ENCODE measurements at places on chromosomes 4 and X.

GRCh38 chrX:12999422-12999821, 24.5 kb downstream of the TMSB4X start:
- DNase-seq: no peak

DNA sequence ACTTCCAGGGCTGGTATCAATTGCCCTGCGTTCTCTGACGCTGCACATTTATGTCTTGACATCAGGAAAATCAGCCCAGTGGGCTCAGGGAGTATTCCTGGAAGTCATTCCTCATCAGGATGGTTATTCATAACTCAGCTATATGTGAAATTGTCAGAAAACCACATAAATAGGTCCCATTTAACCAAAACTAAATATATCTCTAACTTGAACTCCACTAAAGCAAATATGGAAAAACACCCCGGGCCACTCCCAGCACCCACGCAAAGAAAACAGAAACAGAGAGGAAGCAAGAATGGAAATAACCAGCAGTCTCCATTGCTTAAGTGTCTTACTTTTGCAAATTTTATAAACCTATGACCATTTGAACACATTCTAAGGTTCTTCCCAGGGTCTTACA, 112.0 kb downstream of the IRF2 start:
- no peak for DNase-seq

DNA sequence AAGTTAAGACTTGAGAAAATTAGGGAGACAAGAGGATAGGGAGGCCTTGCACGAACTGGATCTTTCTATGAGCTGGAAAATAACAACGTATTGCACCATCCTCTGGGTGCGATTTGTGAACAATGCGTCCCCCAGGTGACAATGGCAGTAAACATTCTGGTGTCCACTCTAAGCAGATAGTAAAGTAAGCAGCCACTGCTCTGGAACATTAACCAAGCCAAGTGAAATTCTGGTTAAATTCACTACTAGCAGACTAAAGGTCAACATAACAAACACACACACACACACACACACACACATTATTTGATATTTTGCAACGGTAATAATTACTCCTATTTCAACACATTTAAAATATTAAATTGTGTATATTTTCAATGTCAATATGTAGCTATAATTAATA, 242.2 kb upstream of the DCAF8L1 start:
- no peak for DNase-seq

DNA sequence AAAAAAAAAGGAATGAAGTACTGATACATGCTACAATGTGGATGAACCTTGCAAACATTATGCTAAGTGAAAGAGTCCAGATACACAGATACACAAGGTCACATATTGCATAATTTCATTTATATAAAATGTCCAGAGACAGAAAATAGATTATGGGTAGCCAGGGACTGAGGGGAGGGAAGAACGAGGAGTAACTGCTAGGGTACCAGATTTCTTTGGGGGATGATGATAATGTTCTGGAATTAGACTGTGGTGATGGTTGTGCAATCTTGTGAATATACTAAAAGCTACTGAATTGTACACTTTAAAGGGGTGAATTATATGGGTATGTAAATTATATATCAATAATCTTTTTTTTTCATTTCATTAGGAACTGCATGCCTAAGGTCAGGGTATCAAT, 20.8 kb upstream of the AP1AR start:
- DNase-seq: no peak

GRCh38 chrX:150337536-150337935, 25.6 kb upstream of the MAMLD1 start:
- DNase-seq: no peak

DNA sequence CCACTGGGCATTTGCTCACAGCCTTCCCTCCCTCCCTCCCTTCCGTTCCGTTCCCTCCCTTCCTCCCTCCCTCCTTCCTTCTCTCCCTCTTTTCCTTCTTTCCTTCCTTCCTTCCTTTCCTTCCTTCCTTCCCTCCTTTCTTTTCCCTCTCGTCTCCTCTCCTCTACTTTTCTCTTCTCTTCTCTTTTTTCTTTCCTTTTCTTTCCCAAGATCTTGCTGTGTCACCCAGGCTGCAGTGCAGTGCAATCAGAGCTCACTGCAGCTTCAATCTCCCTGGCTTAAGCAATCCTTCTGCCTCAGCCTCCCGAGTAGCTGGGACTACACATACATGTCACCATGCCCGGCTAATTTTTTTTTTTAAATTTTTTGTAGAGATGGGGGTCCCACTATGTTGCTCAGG, 26.7 kb upstream of the ING2 start:
- no peak for DNase-seq

DNA sequence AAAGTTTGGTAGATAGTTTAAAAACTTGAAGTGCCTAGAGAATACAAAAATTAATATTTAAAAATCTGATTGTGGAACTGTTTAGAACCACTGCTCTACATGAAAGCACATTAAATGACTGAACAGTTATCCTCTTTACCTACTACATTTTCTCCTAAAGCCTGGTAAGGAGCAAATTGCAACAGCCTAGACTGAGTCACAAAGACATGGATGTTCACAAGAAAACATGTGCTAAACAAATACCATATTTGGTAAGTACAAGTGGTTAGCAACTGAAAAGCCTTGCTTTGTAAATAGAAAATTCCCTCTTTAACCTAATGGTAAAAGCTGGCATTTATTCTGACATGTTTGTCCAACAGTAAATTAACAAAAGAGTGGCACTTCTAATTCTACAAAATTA, 203.1 kb downstream of the FBXO8 start:
- DNase-seq: no peak

GRCh38 chrX:20217271-20217670, 49.4 kb downstream of the RPS6KA3 start:
- DNase-seq: no peak

DNA sequence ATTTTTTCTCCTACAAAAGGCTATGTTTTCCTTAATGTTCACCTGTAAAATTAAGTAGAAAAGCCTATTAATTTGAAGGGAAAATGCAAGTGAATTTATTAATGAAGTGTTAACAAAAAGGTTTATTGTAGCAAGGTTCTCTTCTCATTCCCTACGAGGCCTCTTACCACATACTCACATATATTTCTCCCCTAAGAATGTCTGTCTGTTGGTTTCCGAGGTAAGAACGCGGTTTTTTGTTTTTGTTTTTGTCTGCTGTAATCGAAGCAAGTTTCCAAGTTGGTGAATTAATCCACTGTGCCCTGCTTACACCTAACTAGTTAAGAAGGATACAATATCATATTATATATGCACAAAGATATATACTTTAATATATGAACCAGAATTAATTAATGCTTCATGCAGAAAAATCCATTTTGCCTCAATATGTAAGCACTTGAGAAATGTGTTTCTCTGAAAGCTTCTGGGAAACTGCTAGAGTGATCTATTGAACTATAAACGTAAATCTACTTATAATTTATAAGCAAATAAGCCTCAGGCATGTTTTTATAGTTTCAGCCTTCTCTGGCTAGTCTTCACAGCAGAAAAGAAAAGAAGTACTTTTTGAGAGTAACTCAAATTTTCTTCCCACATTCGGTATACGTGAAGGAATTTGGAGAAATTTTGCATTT, 120.8 kb downstream of the EGF start:
- DNase-seq: no peak

All from central memory CD8-positive, alpha-beta T cell (primary cell).